ENCODE measurements at places on chromosomes 2 and 18.

- DNase-seq = peak; percentile 40
These were observed 9.4 kb upstream of the CD302 start for GRCh38 chr2:159807183-159808031.

DNA sequence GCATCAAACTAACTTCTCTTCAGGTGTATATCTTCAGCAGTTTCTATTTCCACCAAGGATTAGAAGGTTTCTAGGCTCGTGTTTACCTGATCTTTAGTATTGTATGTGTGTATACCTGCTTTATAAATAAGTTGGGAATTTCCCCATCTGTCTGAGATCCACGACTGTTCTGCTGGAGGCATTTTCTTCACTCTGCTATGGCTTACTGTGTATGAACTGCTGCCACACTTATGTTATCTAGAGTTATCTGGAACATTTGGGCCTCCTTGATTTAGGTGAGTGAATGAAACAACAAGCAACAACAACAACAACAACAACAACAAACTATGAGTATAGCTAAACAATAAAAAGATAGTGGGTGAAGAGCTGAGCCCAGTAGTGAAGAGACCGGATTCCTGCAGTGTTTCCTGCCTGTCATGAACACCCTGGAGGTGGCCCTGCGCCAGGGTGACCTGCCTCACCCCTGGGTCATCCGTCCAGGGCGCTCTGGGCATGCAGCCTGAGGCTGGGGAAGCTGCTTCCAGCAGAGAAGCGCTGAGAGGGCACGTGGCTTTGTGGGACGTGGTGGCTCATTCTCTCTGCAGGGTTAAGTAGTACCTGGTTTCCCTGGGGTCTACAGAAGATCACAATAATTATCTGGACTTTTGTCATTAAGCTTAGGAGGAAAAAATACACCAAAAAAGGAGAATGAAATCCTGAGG lies 56.1 kb upstream of the GATA6 start:
- DNase-seq = no peak

- peak; percentile 37 for DNase-seq
These were observed 1000.4 kb upstream of the ACVR2A start for GRCh38 chr2:146844226-146844990.

- DNase-seq = no peak
These were observed 29.9 kb downstream of the CTAGE1 start for GRCh38 chr18:22387787-22388186.

DNA sequence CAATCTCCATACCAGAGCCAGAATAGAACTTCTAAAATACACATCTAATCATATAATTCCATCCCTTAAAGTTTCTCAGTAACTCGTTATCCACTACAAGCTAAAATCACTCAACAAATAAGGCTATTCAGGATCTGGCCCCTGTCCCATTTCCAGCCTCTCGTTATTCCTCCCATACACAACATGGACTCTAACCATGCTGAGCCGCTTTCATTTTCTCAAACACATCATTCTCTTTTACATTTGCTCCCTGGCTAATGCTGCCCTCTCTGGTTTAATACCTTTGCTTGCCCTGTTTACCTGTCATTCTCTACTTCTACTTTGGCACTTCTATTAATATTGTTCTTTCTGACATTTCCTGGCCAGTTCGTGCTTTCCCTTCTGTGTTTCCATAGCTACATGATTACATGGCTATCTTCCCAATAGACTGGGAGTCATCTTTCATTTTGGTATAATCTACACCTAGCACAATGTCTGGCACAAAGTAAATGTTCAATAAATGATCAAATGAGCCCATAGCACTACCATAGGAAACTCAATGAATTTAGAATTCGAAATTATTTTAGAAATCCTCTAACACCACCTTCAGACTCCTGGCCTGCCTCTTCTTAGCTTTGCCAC lies 163.6 kb upstream of the VRK2 start:
- no peak for DNase-seq

- no peak for DNase-seq
These were observed 251.5 kb upstream of the SALL3 start for GRCh38 chr18:78727877-78728783.

- DNase-seq = peak; percentile 63
These were observed 130.4 kb upstream of the PELI1 start for GRCh38 chr2:64274399-64275173.

DNA sequence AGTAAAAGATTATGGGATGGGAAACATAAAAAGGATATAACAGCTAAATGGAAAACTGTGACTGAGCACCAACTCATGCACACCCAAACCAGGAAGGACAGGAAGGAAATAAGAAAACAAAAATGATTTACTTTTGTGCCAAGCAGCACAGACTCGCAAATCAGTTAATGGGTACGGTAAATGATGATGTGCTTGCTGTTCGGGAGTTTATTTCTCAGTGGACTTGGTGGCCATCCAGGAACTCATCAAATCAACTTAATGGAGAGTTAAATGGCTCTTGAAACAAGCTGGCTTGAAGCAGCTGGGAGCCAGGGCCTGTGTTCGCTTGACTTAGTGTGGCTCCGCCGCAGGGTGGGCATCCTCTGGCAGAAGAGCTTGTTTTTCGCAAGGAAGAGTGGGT lies 36.2 kb downstream of the MTCL1 start:
- DNase-seq = no peak

- DNase-seq = no peak
These were observed 47.1 kb downstream of the ANKMY1 start for GRCh38 chr2:240510513-240511210.

DNA sequence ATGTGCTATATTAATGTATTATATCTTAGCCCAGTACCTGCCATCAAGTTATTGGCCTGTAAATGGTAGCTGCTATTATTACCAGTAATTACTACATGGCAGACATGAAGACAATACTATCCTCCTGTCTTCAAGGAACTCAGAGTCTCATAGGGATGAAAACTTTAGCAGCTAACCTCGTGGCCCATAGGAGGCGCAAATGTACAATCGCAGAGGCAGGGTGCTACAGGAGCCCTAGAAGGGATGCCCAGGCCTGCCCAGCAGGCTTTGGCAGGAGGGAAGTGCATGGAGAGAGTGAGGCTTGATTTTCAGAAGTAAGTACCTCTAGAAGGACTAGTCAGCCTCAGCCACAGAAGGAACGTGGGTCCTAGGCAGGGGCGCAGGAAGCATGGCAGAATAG lies 44.7 kb upstream of the KIDINS220 start:
- DNase-seq = peak; percentile 37

DNA sequence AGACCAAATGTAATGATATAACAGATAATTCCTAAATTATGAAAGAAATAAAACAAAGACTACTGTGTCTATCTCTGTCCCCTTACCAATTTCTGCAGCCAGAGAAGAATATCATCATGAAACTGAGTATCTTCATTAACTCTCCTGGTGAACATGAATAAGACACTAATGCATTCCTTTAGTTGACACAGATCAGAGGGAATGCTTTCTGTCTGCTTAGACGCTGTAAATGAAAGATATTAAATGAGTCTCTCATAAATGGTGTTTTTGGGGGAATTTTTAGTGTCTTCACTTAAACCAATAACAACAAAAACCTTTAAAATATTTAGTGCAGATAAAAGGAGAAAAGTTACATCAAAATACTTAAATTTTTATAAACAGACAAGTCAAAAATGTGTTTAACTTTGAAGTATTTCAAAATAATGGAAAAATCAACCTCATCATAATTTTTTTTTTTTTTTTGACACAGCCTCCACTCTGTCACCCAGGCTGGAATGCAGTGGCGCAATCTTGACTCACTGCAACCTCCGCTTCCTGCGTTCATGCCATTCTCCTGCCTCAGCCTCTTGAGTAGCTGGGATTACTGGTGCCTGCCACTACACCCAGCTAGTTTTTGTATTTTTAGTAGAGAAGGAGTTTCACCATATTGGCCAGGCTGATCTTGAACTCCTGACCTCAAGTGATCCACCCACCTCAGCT lies 16.0 kb downstream of the EPG5 start:
- peak; percentile 91 for DNase-seq

DNA sequence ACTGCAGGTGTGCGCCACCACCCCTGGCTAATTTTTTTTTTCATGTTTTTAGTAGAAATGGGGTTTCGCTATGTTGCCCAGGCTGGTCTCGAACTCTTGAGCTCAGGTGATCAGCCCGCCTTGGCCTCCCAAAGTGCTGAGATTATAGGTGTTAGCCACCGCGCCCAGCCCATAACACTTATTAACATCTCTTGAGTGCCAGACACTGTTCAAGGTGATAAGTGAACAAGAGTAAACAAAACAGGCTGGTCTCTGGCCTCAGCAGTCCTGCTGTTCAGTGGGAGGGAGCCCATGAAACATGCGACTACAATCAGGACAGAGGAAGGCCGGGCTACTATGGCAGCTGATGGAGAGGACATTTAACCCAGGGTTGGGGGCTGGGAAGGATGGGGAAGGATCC lies 42.3 kb downstream of the KCTD1 start:
- no peak for DNase-seq

DNA sequence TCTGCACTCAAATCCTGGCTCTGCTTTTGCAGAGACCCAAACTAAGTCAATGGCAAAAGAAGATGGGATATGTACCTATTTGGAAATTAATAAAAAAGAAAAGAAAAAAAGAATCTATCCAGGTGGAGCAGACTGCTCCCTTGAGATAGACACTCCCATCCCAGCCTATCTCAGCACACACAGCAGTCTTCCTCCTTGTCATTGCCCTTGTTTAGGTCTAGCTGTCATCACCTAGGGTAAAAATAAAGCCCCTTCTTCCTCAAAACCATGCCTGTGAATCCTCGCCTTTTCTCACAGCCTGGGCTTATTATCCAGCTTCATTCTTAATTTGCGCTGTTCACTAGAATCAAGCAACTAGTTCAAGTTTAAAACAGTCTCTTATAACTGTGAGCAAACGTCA lies 30.7 kb upstream of the ACSL3 start:
- DNase-seq = no peak

- DNase-seq = no peak
These were observed 267.7 kb downstream of the BCL11A start for GRCh38 chr2:60285626-60286316.

- no peak for DNase-seq
These were observed 186.2 kb downstream of the DYM start for GRCh38 chr18:49274188-49274714.

DNA sequence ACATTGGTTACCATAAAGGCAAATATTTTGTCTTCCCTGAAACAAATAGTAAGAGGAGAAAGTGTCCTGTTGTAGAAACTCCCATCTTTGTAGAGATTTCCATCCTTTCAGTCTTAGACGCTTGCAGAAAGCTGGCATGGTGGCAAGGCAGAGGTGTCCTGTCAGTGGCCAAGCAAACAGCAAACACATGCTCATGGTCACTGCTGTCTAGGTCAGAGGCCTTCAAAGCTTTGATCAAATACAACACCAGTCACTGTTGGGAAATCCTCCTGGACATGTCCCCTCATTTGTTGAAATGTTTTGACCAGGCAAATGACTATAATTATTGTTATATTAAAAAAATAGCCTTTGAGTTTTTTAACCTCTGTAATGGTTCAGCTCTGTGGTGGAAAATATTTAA lies 55.1 kb downstream of the LTBP1 start:
- no peak for DNase-seq

DNA sequence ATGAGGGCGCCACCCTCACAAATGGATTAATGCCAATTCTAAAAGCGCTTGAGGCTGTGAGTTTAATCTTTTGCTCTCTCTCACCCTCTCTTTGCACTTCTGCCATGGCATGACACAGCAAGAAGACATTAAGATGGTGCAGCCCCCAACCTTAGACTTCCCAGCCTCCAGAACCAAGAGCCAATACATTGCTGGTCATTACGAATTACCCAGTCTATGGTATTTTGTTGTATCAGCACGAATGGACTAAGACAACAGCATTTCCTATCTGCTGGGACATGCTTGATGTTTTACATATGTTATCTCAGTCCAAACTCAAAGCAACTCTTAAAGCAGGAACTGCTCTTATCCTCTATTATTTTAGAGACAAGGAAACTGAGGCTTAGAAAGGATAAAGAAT lies 222.9 kb downstream of the STK39 start:
- DNase-seq = no peak

DNA sequence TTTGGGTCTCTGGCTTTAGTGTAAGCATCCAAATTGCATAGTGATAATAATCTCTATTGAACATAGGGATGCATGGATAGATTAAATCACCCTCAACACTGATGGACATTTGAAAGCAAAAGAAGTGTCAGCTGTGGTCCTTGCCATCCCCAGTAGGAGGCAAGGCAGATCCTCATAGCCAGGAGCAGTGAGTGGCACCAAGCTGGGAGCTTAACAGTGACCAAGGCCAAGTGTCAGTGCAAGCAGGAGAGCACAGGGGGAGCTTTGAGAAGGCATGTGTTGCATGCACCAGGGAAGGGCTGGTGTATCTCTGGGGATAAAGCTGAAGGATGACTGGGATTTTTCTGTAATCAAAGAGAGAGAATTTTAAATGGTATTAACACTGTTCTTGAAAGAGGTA lies 14.7 kb downstream of the SLC14A1 start:
- no peak for DNase-seq

- DNase-seq = no peak
These were observed 70.2 kb upstream of the ID2 start for GRCh38 chr2:8611700-8612099.

GRCh38 chr2:112141626-112142007 lies 3.4 kb downstream of the FBLN7 start:
- no peak for DNase-seq

DNA sequence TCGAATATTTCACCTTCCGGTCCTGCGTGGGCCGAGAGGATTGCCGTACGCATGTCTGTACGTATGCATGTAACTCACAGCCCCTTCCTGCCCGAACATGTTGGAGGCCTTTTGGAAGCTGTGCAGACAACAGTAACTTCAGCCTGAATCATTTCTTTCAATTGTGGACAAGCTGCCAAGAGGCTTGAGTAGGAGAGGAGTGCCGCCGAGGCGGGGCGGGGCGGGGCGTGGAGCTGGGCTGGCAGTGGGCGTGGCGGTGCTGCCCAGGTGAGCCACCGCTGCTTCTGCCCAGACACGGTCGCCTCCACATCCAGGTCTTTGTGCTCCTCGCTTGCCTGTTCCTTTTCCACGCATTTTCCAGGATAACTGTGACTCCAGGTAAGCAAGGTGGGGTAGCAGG lies at the start of gene SERPINB5:
SERPINB5 (plus strand) TSS at position 291 of the 400 bp plus-strand sequence. CDS start 7,471 bp downstream, outside the sequence.
- DNase-seq = peak; percentile 87

- peak; percentile 94 for DNase-seq
These were observed 42.9 kb downstream of the TMEFF2 start for GRCh38 chr2:192151853-192152252.

DNA sequence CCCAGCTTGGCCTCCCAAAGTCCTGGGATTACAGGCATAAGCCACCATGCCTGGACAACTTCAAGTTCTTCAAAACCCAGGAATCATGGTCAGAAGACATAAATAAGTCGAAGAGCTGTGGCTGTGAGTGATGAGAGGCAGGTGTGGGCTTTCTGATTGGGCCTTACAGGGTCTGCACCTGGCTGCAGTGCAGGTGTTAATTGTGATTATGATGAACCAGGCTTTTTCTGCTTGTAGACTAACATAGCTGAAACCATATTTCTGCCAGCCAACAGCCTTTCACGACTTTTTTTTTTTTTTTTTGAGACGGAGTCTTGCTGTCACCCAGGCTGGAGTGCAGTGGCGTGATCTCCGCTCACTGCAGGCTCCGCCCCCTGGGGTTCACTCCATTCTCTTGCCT lies 14.9 kb upstream of the DTNB start:
- DNase-seq = no peak
